ENCODE measurements at places on chromosomes 2 and 18.

DNA sequence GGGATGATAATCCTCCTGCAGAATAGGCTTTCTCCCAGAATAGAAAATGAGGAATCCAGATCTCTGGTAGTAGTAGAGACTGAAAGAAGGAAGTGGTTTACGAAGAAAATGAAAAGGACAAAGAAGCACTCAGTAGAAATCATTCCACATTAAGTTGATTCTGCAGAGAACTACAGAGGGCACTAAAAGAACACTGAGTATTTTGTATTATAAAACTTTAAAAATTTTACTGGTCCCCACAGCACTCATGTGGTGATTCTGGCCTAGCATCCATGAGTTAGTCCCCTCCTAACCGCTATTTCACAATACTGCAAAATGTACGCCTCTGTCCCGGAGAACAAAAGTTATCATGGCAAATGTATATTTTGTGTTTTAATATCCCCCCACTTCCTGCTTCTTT lies 42.9 kb upstream of the SLC35F5 start:
- no peak for DNase-seq

DNA sequence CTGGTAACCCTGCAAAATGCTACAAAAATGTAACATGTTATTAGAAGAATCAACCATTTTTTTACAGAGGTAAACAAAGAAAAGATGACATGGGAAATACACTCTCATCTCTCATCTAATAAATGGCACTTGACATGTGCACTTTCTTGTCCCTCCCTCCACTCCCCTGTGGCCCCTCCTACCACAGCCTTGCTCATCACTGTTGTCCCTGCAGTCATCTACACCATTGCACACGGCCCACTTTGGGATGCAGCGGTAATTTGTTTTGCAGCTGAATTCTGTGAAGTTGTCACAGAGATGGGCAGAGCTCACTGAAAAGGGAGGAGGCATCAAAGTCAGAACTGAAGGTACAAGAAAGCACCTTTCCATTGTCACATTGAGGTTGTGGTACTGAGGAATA lies 103.6 kb downstream of the DHRS9 start:
- DNase-seq, result no peak

- no peak for DNase-seq
Measured at GRCh38 chr18:78352910-78353309, 626.7 kb upstream of the SALL3 start.

- DNase-seq, result no peak
Measured at GRCh38 chr2:15747603-15748471, 156.2 kb downstream of the DDX1 start.

GRCh38 chr2:238420878-238421694 lies 5.6 kb upstream of the ASB1 start:
- DNase-seq, result no peak

- no peak for DNase-seq
Measured at GRCh38 chr2:27042985-27043634, 8.4 kb upstream of the AGBL5 start.

DNA sequence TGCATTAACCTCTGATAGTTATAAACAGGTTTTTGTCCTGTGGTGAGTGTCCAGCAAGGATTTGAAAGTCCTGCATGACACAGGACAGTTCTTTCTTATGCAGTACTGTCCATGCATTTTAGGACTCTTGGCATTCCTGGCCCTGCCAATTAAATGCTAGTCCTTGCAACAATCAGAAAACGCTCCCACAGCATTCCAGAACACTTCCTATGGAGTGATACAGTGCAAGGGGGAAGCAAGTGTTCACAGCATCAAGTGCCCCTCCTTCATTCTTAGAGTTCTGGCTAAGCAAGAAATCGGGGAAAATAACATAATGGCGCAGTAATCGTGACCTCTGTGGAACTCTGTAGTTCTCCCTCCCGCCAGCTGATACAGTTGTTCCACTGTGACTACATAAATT lies 62.9 kb downstream of the ARHGAP28 start:
- DNase-seq, result no peak

- DNase-seq, result no peak
Measured at GRCh38 chr2:43023791-43024514, 202.5 kb downstream of the ZFP36L2 start.

DNA sequence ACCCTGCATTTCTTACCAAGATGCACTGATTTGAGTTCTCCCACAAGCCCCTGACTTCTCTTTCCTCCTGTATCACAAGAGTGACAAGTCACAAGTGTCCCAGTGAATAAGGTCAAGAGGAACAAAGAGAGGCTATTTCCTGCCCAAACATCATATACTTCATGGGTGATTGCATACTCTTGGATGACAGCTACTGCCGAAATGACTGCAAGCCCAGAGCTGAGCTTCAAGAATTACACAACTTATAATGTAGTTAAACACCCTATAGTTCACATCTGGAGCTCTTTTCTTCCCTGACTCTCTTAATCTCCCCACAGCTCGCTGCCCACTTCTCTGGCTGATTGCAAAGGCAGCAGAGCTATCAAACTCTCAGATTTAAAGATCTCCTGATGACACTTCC lies 289.7 kb upstream of the PARD3B start:
- no peak for DNase-seq

GRCh38 chr2:126652323-126652891 lies 3.6 kb upstream of the GYPC start:
- DNase-seq, result no peak

DNA sequence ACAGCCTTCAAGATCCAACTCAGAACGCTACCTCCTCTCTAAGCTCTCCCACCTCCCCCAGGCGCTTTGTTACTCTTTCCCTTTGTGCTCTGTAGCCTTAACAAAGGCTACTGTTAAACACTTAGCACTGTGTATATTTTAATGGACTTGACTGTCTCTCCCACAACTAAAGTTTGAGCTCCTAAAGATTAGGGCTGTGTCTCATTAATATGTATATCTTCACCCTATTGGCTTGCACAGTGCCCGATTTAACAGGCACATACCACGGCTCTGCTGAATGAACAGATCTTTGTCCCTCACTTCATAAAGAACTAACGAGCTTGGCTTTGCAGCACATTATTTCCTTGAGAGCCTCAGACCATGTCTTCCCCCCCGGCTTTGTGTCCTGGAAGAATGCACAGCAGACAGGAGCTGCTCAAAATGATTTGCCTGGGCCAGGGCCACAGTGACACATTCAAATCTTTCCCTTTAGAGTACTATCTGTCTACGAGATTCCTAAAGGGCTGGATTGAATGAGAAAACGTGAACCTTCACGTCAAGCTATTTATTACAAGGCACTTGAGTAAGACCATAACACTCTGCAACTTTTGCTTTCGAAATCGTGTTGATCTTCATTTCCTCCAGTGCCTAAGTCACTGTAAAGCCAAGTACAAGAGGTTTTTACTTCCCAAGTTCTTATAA lies 22.1 kb downstream of the ABHD3 start:
- DNase-seq, result peak; percentile 61

DNA sequence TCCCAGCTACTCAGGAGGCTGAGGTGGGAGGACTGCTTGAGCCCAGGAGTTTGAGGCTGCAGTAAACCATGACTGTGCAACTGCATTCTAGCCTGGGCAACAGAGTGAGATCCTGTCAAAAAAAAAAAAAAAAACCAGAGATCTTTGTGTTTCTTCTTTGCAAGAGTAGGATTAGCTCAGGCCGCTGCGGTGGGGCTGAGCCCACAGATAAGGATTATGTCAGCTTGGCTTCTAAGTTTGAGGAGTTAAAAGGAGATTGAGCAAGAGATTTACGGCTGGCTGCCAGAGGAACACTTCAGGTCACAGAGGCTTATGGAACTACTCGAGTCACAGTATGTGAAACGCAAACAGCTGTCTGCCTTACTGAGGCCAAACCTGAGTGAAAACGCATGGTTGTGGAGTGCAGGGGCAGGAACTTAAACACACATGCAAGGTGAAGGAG lies 146.7 kb upstream of the L3MBTL4 start:
- no peak for DNase-seq

DNA sequence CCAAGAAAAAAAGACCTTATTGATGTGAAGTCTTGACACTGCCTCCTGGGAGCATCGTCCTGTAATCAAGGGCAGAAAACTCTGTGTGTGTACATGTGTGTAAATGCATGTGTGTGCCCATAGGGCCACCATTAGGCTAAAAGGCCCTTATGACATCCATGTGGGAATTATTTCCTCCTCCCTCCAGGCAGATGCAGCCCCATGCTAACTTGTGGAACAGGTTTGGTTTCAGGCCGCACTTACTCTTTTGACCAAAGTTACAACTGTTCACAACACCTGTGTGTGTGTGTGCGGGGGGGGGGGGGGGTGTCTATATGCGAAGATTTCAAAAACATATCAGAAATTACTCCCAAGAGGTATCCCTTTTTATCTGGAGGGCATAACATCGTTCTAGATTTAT lies 87.4 kb upstream of the SLC14A2 start:
- DNase-seq, result no peak

DNA sequence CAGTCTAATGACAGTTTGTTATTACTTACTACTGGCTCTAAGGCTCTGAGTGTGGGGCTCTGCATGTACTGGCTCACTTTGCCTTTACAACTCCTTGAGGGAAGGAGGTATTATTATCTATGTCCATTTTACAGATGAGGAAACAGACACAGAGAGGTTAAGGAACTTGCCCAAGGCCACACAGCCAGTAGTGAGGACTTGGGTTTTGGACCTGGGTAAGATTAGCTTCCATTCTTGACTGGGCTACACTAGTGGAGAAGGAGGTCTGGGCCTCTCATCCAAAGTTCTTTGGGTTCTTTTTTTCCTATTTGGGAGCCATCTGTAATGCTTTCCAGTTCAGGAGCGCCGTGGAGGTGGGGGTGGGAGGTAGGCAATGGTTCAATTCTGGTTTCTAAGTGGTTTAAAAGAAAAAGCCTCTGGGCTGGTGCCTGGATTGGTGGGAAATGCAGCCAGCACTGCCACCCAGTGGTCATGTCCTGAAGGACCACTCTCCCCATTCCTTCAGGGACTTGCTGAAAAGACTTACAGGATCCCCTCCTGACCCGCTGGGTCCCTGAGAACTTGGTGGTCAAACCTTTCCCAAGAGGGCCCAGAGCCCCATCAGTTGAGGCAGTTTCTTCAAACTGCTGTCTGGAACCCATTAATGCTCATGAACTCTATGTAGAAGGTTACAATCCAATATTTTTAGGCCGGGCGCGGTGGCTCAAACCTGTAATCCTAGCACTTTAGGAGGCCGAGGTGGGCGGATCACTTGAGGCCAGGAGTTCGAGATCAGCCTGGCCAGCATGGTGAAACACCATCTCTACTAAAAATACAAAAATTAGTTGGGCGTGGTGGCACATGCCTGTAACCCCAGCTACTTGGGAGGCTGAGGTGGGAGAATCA lies 38.6 kb upstream of the NOTO start:
- peak; percentile 56 for DNase-seq

- DNase-seq, result no peak
Measured at GRCh38 chr2:43269706-43270105, 43.3 kb upstream of the ZFP36L2 start.

DNA sequence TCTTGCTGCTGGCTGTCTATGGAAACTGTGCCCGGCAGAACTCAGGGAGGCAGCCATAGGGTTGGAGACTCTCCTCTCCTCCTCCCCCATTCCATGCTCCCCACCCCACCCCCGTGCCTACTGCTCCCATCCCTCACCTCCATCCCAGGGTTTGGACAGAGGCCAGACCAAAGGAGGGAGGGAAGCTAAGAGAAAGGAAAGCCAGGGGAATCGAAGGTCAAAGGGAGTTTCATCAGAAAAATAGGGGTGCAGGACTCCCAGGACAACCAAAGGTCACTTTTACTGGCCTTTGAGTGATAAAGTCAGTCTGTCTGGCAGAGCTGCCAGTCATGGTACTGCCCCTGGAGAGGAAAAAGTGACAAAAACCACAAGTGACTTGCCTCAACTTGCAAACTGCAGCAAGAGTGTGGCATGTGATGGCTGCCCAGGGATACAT lies 187.3 kb upstream of the CTAGE1 start:
- DNase-seq, result no peak

- DNase-seq, result no peak
Measured at GRCh38 chr2:72130659-72131360, 16.9 kb downstream of the CYP26B1 start.

DNA sequence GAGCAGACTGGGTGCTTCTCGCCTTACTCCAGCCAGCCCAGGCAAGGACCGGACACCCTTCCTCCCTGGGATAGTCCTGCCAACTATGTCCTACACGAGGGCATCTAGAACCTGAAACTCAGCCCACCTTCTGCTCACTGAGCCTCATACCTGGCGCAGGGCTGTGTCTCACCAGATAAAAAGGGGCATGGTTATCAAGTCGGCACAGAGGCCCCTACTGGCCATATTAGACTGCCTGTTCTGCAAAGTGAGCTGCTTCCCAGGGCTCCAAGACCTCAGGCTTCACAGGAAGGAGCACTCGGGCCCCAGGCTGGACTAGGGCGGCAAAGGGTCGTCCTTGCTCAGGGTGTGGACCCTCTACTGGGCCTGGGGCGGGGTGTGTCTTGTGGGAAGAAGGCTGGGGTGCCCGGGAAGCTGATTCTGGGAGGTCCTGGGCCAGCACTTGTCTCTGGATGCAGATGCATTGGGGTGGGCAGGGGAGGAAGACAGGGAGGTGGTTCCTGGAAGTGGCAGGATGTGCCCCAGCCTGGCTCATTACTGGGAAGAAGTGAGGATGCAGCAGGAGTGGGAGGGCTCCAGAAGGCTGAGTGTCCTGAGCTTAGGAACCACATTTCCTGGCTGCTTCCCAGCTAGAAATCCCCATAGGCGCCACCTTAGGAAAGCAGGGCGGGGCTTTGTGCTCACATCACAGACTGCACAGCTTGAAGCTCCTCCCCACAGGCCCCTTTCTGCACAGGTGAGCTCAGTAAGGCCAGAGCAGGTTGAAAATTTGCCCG lies 19.6 kb downstream of the EHD3 start:
- DNase-seq, result no peak

DNA sequence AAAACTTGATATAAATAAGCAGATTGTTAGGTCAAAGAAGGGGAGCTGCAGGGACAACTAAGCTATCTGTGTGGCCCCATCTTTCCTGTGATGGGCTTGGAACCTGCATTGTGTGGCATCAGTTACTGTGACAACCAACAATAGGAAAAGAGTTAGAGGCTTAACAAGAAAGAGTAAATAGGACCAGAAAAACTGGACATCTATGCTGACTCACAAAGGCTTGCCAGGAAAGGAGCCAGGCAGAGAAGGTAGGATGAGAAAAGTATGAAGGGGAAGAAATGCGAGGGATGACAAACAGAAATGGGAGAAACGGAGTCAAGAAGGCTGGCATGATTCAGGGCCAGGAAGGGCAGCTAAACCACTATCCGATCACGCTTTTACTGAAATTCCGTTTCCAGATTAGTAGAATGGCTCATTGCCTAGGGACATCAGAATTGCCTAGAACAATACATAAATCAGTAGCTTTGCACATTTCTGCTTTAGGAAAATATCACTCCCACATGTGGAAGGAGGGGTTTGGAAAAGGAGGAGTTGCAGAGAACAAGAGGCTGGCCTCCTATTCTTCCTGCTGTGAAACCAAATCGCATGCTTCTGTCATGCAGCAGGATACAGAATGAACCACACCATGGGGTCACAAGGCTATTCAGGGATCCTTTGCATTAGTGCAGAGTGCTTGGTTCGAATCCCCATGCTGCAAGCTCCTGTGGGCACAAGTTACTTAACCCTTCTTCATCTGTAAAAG lies 7.3 kb downstream of the PLA2R1 start:
- no peak for DNase-seq

DNA sequence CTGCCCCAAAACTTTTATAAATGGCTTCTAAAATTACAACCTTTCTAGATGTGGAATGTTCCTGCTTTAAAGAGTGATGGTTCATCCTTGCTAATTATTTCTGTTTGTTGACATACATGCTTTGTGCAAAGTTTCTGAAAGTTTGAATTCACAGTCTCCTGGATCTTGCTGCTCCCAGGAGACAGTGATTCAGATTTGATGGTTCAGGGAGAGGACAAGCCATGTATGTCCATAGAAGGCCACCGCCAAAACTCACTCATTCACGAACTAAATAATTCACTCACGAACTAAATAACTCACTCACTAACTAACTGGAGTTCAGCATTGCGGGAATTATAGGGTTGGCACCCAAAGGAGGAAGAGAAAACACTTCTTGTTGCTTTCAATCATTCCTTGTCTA lies 416.5 kb upstream of the ZEB2 start:
- no peak for DNase-seq
